ENCODE measurements at places on chromosomes 3 and 15. TPM values are rescaled to one million over a fixed set of nuclear protein-coding genes. Genes with fewer than 3 reads are reported as not detected.

The GABRB3 gene
- 168 TPM for total RNA-seq

DNA sequence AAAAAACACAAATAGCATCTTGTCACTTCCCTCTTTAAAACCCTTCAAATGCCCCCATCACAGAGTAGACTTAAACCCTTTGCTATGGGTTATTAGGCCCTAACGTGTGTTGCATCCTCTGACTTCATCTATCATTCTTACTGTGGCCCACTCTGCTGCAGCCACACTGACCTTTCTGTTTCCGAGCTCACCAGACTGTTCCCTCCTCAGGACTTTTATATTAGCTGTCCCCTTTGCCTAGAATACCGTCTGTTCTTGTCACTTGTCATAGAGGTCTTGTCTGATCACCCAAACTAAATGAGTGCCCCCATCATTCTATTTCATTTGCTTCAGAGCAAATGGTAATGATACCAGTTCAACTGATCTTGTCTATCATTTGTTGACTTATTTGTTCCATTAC lies 877 bp upstream of the FEM1B start:
- H3K4me1 ChIP-seq = peaks cover 50% of the 10 kb centered on the region
- no peak for DNase-seq
- H3K27ac ChIP-seq = peak overlapping the region; percentile 99
- no peaks in the 10 kb centered on the region for H3K27me3 ChIP-seq
- no peaks in the 10 kb centered on the region for H3K36me3 ChIP-seq

The CLDN16 gene
- not detected for total RNA-seq

The CPB1 gene
- 7.6 TPM for total RNA-seq
